Transverse colon (tissue), 4 donors: ENCODE measurements at places on chromosomes 2 and 18. TPM values are rescaled to one million over a fixed set of nuclear protein-coding genes. Genes with fewer than 3 reads are reported as not detected.

DNA sequence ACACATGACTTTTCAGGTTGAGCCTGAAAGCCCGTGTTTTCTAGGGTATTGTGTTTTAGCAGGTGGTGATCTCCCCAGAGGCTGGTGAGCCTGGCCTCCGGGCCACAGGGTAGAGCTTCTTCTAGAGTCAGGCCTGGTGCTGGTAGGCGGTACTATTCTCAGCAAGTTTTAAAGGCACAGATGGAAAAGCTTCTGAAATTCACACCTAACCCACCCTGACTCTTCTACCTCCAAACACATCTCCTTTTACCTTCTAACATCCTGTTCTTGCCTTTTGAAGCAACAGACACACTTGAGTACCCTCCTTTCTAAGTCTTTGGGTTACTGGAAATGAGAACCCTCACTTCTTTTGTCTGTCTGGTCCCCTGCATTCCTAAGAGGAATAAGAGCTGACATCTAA is 191.1 kb downstream of the SETBP1 start:
- H3K4me1 ChIP-seq = no peaks in the 10 kb centered on the region
- no peak overlapping the region for H3K4me3 ChIP-seq
- H3K36me3 ChIP-seq = no peaks in the 10 kb centered on the region
- DNase-seq = no peak
- no peaks in the 10 kb centered on the region for H3K27me3 ChIP-seq

DNA sequence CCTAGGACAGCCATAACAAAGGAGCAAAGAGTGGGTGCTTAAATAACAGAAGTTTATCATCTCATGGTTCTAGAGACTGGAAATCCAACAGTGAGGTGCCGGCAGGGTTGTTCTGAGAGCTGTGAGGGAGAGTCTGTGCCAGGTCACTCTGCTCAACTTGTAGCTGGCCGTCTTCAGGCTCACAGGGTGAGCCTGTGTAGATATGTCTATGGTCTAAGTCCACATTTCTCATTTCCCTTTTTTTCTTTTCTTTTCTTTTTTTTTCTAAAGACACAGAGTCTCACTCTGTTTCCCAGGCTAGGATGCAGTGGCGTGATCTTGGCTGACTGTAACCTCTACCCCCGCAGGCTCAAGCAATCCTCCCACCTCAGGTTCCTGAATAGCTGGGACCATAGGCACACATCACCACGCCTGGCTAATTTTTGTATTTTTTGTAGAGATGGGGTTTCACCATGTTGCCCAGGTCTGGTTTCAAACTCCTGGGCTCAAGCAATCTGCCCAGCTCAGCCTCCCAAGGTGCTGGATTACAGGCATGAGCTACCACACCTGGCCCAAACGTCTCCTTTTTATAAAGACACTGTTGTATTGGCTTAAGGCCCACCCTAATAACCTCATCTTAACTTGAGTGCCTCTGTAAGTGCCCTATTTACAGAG is 142.2 kb downstream of the SP3 start:
- no peak overlapping the region for H3K27ac ChIP-seq
- no peaks in the 10 kb centered on the region for H3K36me3 ChIP-seq
- no peaks in the 10 kb centered on the region for H3K4me1 ChIP-seq

DNA sequence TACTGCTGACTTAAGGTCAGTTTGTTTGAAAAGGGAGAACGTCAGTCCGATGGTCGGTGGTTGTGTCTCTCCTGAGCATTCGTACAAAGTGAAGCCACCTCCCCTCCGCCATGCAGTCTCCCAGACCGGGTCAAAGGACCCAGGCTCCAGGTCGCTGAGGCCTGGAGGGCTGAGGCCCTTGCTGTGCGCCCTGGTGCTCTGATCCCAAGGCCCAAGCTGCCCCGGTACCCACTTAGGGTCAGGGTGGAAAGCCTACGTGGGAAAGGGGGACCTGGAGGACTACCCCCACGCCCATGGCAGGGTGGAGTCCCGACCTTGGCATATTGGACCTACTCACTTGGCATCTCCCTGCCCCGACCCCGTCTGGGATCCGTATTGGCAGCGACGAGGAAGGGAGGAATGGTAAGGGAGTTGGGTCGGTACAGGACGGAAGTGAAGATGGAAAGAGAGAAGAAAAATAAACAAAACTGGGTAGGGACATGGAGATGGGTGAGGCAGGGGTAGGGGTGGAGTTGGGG is 8.0 kb upstream of the SIX3 start:
- H3K4me1 ChIP-seq = peaks cover 31% of the 10 kb centered on the region
- no peak overlapping the region for H3K27ac ChIP-seq

- no peaks in the 10 kb centered on the region for H3K27me3 ChIP-seq
- DNase-seq = no peak
- H3K27ac ChIP-seq = no peak overlapping the region
Measured at GRCh38 chr2:181574321-181574720, 82.6 kb downstream of the CERKL start.

DNA sequence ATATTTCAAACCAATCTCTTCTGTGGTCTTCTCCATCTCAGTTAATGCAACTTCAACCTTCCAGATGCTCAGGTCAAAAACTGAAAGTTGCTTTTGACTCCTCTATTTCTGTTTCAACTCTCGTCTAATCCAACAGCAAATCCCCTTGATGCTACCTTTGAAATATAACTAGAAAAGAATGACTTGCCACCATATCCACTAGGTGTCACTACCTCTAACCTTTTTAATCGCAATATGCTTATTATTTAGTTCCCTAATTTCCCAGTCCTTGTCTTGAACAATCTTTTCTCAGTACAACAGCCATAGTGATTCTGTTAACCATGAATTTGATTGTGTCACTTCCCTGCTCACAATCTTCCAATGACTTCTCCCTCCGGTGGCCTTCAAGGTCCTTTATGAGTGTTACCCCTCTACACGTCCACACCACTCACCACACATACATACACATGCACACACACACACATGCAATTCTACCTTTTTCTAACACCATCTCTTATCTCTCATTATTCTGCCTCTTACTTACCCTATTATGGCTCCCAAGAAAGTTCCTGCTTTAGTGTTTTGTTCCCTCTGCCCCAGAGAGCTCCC is 245.5 kb upstream of the KCNJ3 start:
- no peaks in the 10 kb centered on the region for H3K27me3 ChIP-seq
- no peak overlapping the region for H3K27ac ChIP-seq
- H3K4me1 ChIP-seq = peaks cover under 1% of the 10 kb centered on the region
- H3K4me3 ChIP-seq = no peak overlapping the region
- H3K36me3 ChIP-seq = no peaks in the 10 kb centered on the region

DNA sequence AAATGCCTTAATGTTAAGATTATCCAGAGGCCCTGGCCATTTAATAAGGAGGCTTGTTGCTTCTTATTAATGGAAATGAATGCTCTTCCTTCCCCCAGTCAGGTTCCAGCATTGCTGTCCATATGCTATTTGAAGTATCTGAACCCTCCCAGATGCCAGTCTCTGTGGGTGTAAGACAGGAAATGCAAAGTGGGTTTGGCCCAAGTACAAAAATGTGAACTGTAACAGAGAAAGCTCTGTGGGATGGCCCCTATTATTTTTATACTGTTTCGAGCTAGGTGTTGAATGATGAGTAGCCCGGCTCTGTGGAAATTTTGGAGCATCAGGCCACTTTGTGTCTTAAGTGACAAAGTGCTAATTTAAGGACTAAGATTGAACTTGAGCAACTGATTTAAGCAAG is 141.0 kb downstream of the UXS1 start:
- H3K36me3 ChIP-seq = no peaks in the 10 kb centered on the region
- H3K4me1 ChIP-seq = no peaks in the 10 kb centered on the region
- H3K27me3 ChIP-seq = no peaks in the 10 kb centered on the region
- H3K27ac ChIP-seq = no peak overlapping the region

DNA sequence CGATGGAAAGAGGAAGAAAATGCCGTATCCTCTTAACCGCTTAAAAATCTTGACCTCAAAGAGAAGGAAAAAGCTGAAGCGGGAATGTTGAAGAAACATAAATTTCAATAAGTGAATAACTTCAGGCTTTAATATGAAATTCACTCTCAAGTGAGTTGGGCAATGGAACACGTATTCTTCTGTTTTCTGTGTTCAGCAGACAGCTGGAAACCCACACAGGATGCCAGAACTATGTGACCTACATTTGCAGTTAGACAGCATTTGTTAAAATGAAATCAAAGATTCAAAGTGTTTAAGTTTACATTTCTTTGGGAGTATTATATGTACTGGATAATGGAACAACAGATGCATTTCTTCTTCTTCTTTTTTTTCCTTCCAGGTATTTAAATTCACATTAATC is 80.5 kb upstream of the SPATS2L start:
- H3K4me3 ChIP-seq = no peak overlapping the region
- no peaks in the 10 kb centered on the region for H3K27me3 ChIP-seq
- H3K36me3 ChIP-seq = no peaks in the 10 kb centered on the region
- no peak overlapping the region for H3K27ac ChIP-seq

- H3K4me1 ChIP-seq = peaks cover 14% of the 10 kb centered on the region
- H3K4me3 ChIP-seq = peak overlapping the region; percentile 56
- peak; percentile 47 for DNase-seq
- peaks cover 4% of the 10 kb centered on the region for H3K27me3 ChIP-seq
Measured at GRCh38 chr18:22558945-22559385, 141.2 kb upstream of the CTAGE1 start.

GRCh38 chr2:136233298-136233697 is 115.3 kb upstream of the CXCR4 start:
- no peak overlapping the region for H3K27ac ChIP-seq
- H3K27me3 ChIP-seq = no peaks in the 10 kb centered on the region
- peaks cover 15% of the 10 kb centered on the region for H3K4me1 ChIP-seq
- no peak overlapping the region for H3K4me3 ChIP-seq

GRCh38 chr18:26526128-26526965 is 22.0 kb downstream of the KCTD1 start:
- H3K4me3 ChIP-seq = no peak overlapping the region
- no peak for DNase-seq
- H3K27me3 ChIP-seq = no peaks in the 10 kb centered on the region
- no peaks in the 10 kb centered on the region for H3K4me1 ChIP-seq
- no peak overlapping the region for H3K27ac ChIP-seq

The PDE11A gene
- total RNA-seq = not detected

The FBXO41 gene
- 10.0 TPM for total RNA-seq

The ELOA2 gene
- total RNA-seq = not detected

The ALPP gene
- not detected for total RNA-seq

The SLC4A5 gene
- 1.6 TPM for total RNA-seq

The TUBA4B gene
- not detected for total RNA-seq

The SLC8A1 gene
- 44.5 TPM for total RNA-seq

The POTEI gene
- under 0.01 TPM for total RNA-seq
